GM10248 (cell line): ENCODE measurements at places on chromosomes 1 and 21.

DNA sequence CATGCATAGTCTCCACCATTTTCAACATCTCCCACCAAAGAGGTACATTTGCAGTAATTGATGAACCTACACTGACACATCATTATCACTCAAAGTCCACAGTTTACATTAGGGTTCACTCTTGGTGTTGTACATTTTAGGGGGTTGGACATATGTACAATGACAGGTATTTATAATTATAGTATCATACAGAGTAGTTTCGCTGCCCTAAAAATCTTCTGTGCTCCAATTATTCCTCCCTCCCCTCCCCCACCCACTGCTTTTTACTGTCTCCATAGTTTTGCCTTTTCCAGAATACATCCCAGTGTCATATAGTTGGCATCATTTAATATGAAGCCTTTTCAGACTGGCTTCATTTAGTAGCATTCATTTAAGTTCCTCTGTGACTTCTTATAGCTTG lies 13.6 kb downstream of the COA7 start:
- DNase-seq, result no peak

DNA sequence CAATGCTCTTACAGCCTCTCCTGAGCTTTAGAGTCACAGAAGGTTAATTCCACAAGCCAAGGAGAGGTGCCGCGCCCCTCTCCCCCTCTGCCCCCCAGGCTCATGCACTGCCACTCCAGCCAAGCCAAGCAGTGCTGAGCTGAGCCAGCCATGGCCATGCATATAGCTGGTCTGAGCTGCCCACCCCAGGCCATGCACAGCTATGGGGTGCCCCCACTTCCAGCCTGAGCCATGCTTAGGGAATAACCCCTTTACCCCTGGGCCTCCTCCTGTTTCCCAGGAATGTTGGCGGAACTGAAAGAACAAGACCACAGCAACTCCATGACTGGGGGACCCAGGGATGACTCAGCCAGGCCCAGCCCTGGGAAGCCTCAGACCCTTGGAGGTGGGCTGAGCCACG lies 34.0 kb upstream of the MAGOH start:
- DNase-seq, result no peak

DNA sequence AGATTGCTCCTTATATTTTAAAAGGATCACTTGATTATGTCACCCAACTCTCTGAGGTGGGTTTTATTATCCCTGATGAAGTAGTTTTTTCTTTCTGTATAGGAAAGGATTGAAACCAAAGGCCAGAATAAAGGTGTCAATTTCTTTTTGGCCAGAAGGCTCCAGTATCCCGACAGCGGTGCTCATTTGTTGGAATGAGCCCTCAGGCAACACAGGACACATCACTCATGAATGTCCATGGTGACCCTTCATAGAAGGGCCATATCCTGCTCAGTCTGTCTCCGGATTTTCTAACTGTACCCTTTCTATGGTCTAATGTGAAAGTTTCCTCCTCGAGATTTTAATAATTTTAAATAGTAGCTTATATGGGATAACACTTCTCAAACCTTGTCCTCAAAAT lies 171.3 kb upstream of the USP24 start:
- no peak for DNase-seq

DNA sequence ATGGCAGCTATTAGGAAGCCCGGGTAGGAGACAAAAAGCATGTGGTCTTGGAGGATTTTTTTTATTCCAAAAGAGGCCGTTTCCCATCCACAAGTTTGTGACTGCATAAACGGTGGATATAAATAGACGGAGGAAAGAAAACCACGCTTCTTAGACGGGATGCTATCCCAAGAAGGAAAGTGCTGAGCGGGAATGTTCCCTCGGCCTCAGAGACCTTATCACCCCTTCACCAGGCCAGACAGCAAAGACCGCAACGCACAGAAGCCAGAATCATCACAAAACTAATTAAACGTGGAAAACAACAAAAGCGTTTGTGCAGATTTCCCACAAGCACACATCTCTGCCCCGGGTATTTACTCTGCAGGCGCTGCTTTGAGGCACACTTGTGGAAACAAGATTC lies 43.2 kb downstream of the HLCS start:
- DNase-seq, result no peak

GRCh38 chr1:222084996-222085395 lies 343.1 kb upstream of the DUSP10 start:
- DNase-seq, result no peak

- no peak for DNase-seq
Observed at GRCh38 chr21:40615505-40616376, 231.2 kb downstream of the DSCAM start.
